ENCODE measurements at places on chromosomes 3 and 15. TPM values are rescaled to one million over a fixed set of nuclear protein-coding genes. Genes with fewer than 3 reads are reported as not detected.

The MAP6D1 gene
- 9.9 TPM for total RNA-seq

The REC114 gene
- not detected for total RNA-seq

The PRTG gene
- 8.8 TPM for total RNA-seq

The PYGO1 gene
- total RNA-seq: 53.1 TPM

The ARID3B gene
- 5.1 TPM for total RNA-seq

The SPINT1 gene
- 6.9 TPM for total RNA-seq

The MEGF11 gene
- total RNA-seq: 6.9 TPM

The GP5 gene
- under 0.01 TPM for total RNA-seq

The CACNA2D3 gene
- 69.7 TPM for total RNA-seq

The ANKRD34C gene
- total RNA-seq: 0.92 TPM

The PPP1R14D gene
- not detected for total RNA-seq

The ZNF280D gene
- total RNA-seq: 96.2 TPM

The GATM gene
- total RNA-seq: 146 TPM

The SQOR gene
- 4.2 TPM for total RNA-seq

The CPA3 gene
- 1.6 TPM for total RNA-seq

Data from diencephalon (tissue), 1 donor.